ENCODE measurements at places on chromosomes 6 and 20. TPM values are rescaled to one million over a fixed set of nuclear protein-coding genes. Genes with fewer than 3 reads are reported as not detected.
A peak's percentile ranks its signal among the peaks of the same experiment; 100 is the strongest.

Gene RSPH4A
- total RNA-seq, result 2.7 TPM

Gene RAD21L1
- total RNA-seq, result not detected

Gene FAM83C
- total RNA-seq, result not detected

Gene OR2J3
- not detected for total RNA-seq

Gene SLCO4A1
- 1.6 TPM for total RNA-seq

Gene C6orf58
- total RNA-seq, result 1.4 TPM

- no peak for DNase-seq
Observed at GRCh38 chr20:36132802-36133211, 21.7 kb upstream of the EPB41L1 start.

DNA sequence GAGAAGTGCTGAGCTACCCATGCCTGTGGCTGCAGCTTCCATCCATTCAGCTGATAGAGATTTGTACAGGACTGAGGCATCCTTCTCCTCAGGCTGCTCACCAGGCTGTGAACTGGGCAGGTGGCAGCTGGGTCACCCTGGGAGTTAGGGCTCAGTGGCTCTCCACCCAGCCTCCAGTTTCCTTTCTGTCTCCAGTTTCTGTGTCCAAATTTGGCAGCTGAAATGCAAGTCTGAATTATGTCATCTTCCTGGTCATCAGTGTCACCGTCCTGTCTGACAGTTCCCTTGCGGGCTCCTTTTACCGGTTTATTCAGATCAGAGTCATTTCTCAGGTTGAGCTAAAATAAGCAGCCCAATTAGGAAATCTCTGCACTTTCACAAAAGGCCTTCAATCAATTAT is 93.3 kb downstream of the EDN1 start:
- DNase-seq, result no peak

DNA sequence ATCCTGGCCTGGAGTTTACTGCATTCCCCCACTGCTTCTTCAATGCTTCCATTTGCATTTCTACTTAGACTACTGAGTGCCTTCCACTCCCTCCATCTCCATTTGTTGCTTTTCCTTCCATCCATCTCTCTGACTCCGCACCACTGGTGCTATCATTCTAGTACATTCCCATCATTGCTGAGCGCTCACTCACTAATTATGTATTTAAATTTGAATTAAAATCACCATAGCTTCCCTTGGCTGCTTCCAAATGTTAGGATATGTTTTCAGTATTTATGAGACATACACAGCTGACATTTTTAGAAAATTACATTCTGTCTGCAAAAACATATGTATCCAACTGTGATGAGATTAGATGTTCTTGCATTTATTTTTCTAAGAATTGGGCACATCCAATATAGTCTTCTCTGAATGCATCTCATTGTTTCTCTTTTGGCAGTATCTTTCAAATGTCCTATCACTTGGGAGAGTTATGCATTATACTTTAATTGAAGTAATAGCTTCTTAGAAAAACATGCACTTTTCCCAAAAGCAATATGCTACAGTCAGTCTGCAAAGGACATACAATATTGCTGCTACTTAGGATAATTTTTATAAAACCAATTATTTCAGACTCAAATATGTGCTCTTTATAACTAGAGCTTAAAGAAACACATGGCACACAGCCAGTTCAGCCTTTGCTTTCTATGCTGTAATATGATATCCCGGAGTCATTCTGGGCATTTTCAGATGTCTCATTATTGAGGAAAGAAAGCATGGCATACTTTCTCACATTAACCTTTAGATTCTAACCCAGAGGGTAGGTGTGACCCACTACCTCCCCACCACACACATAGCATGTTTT is 12.1 kb upstream of the COL21A1 start:
- DNase-seq, result no peak

DNA sequence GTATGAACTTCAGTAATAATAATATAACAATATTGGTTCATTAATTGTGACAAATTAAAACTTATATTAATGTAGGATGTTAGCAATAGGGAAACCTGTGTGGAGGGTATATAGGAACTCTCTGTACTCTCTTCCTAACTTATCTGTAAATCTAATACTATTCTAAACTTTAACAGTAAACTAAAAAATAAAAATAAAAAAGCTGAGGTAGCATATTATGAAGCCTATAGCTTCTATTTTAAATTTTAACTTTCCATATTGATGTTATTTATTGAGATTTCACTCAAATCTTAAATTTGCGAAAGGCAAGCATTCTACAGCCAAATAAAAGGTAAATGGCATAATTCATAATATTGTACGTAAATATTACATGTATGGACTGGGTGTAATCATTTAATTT is 326.4 kb downstream of the MEI4 start:
- DNase-seq, result no peak

DNA sequence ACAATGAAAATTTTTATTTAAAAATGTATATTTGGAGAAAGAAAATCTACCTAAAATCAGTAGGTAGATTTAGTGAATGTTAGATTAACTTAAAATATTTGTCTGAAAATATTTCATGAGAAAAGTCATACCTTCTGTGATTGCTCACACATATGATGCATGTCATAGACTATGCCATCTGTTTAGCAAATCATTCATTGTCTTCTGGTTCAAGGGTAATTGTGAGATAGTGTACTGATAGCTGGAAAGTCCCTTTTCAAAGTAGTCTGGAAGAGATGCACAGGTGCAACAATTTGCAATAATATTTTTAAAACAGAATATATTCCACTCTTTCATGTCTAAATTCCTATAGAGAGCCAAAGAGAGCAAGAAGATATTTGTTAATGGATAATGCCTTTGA is 21.0 kb upstream of the RNF217 start:
- DNase-seq, result no peak

DNA sequence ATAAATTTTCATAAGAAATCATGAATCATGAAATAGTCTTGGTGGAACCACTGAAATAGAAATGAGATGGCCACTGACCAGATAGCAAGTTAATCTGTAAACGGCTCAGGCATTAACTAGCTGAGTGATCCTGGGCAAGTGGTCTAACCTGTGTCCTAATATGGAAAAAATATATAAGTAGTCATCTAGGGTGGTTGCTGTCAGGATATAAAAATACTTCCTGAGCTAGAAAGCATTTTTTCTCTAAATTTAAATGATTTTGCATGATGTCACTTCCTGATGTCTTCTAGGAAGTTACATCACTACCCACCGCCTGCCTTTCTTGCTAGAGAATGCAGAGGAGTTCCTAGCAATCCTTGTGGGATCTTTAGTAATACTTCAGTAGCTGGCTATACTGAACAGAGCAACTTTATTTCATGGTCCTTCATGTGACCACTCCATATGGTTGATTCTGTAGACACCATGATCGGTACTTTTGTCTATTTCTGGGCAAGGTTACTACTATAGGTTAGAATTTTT is 228.1 kb upstream of the CEP162 start:
- no peak for DNase-seq

DNA sequence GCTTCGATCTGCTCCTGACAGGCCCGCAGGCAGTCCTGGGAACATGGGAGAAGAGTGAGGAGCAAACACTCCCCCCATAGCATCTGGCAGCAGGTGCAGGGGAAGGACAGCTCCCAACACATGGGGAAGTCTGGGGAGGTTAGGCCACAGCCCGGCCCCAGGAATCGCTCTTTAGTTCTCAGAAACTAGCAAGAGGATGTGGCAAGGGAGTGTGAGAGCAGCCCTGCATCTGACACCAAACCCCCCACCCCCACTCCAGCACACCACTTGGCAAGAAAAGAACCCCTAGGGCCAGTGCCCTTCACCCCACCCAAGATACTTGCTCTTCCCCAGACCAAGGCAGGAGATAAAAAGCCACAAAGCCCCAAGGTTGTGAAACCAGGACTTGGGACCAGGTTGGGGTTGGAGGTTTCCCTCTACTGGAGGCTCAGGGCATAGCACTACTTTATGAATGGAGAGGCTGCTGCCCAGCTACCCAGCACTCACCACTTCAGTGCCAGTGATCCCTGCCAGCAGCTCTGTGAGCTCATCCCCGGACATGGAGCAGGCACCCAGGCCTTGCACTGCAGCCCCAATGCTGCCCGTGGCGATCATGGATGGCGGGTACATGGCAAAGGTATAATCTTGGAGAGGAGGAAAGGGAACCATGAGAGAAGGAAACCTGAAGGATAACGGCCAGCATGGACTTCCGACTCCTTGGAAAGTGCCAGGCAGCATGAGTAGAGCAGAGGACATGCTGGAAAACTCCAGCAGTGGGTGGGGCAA is 5.4 kb downstream of the CCND3 start:
- peak; percentile 70 for DNase-seq

DNA sequence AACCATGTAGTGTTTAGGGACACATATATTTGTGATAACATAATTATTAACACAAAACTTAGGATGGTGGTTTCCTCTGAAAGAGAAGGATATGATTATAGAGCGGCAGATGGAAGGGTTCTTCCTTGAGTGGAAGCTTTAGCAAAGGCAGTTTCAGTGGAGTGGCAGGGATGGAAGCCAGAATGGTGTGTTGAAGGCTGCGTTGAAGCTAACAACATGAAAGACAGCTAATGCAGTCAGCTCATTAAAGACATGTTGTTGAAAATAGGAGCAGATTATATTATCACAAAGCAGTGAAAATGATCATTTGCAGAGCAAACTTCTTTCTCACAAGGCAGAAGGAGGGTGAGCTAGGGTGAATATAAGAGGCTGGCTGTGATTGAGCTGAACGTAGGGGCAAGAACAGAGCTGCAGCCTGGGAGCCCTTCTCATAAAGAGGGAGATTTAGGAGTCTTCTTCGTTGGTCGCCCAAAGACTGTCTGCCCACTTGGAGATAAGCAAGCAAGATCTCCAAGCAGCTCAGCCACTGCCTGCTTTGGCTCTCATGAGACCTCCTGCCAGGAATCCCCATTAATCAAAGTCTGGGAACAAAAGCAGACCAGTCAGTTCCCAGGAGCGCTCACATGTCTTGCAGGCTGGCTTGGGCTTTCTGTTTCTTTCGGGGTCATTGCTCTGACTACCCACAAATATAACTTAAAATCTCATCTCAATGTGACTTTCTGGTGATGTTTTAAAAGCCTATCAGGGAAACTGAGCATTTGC is 2.6 kb upstream of the ANKRD6 start:
- no peak for DNase-seq

DNA sequence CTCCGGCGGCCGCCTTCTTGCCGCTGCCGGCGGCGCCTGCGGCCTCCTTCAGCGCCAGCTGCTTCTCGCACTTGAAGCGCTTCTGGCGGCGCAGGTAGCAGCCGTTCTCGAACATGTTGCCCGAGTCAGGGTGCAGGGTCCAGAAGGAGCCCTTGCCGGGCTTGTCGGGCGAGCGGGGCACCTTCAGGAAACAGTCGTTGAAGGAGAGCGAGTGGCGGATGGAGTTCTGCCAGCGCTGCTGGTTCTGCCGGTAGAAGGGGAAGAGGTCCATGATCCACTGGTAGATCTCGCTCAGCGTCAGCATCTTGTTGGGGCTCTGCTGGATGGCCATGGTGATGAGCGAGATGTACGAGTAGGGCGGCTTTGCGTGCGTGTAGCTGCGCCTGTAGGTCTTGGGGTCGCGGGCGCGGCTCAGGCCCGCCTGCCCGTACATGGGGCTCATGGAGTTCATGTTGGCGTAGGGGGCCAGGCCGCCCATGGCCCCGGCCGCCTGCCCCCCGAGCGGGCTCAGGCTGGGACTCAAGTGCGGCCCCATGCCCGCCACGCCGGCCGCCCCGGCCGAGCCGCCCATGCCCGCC is 1.9 kb downstream of the FOXA2 start:
- DNase-seq, result no peak

DNA sequence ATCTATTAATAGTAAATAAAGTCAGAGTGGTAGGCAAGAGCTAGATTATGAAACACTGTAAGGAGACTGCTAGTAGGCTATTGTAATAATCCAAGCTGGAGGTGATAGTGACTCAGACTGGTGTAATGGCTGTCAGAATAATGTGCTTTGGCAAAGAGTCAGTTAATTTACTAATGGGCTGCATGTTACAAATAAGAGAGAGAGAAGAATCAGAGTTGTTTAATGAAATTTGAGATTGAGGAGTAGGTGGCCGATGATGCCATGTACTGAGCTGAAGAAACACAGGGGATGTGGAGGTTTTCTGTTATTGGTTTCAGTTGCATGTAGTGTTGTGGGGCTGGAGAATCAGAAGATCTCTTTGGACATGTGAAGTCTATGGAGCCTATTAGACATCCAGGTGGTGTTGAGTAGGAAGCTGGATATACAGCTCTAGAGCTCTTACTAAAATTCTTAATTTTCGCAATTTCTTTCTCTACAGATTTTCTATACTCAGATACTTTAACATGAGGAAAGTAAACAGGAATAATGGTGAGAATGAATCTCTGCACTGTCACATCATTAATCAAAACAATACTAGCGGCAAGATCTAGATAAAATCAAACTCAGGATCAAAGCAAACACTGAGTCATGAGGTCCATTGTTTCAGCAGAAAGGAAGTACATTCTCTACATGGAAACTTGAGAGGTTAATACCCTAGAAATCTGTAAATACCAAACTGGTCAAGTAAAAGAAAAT is 167.7 kb downstream of the SIM1 start:
- DNase-seq, result no peak

DNA sequence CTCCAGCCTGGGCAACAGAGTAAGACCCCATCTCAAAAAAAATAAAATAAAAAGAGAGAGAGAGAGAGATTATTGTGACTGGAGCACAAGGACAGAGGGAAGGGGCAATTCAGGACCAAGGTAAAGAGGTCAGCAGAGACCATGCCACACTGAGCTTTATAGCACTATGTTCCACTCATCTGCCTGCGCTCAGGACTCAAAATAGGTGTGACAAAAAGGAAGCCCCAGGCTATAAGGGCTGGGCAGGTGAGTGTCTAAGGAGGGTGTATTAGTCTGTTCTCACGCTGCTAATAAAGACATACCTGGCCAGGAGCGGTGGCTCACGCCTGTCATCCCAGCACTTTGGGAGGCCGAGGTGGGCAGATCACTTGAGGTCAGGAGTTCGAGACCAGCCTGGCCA is 23.1 kb upstream of the SRSF6 start:
- DNase-seq, result no peak

DNA sequence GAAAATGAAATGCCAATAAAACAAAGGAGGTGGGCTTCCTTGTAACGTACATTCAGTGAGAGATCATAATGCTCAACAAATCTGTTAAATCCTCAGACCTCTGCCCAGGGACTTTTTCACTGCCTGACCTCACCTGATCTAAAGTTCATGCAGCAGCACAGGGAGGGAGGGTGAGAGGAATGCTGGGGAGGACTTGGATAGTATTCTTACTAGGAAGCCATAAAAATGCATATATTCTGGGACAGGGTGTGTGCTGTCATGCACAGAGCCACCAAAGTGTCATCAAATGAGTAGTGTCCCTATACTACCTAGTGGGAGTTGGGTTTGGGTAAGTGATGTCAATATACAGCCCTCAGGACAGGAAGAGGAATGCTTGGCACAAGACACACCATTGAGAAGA is 32.6 kb downstream of the CLIC5 start:
- DNase-seq, result no peak

All from occipital lobe (tissue), 3 donors.